ENCODE measurements at places on chromosomes 5 and 9.

DNA sequence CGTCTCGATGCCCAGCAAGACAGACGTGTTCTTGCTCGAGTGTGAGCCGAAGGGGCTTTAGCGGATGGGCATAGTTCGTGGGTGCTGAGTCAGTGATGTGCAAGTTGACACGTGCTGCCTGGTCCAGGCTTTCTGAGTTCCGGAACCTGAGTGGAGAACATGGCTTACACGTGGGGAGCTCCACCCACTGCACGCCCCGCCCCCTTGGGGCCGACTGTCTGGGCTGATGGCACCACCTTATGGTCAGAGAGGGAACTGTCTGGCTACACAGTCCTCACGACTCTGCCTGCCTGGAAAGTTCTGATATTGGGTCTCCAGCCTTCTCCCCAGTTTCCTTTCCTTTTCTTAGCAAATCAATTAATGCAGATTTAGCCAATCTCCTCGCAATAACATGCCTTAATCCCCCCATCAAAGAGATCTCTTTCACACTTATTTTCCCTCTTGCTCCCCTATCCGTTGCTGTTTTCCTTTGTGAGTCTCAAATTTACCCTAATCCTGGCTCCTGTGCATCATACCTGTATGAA lies 3.8 kb upstream of the STC2 start:
- peak; percentile 72 for DNase-seq

DNA sequence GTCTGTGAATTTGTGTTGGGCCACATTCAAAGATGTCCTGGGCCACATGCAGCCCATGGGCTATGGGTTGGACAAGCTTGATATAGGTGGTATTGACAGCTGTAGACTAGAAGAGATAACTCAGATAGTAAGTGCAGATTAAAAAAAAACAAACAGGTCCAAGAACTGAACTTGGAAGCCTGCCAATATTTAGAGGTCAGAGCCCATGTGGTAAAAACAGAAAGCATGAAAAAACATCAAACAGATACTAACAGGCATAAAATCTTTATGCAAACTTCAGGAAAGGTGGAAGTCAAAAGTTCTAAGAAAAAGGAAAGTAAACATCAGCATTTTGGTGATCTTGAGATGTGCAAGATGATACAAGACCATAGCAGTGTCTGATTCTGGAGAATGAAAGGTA lies 155.1 kb upstream of the NR4A3 start:
- DNase-seq: no peak

DNA sequence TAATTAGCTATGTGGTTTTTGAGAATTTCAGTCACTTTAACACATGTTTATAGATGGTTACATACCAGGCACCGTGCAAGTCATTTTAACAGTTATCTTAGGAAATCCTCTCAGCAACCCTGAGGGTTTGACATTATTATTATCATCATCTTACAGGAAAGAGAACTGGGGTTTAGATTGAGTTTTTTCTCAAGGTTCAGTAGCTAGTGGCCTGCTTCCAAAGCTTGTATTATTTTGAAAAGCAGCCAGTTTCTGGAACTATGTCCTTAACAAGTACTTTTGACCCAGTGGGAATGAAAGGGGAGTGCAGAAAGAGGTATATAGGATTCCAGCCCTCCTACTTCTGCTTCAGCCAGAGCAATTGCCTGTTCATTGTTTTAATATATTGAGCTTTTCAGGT lies 157.5 kb downstream of the COMMD10 start:
- no peak for DNase-seq

DNA sequence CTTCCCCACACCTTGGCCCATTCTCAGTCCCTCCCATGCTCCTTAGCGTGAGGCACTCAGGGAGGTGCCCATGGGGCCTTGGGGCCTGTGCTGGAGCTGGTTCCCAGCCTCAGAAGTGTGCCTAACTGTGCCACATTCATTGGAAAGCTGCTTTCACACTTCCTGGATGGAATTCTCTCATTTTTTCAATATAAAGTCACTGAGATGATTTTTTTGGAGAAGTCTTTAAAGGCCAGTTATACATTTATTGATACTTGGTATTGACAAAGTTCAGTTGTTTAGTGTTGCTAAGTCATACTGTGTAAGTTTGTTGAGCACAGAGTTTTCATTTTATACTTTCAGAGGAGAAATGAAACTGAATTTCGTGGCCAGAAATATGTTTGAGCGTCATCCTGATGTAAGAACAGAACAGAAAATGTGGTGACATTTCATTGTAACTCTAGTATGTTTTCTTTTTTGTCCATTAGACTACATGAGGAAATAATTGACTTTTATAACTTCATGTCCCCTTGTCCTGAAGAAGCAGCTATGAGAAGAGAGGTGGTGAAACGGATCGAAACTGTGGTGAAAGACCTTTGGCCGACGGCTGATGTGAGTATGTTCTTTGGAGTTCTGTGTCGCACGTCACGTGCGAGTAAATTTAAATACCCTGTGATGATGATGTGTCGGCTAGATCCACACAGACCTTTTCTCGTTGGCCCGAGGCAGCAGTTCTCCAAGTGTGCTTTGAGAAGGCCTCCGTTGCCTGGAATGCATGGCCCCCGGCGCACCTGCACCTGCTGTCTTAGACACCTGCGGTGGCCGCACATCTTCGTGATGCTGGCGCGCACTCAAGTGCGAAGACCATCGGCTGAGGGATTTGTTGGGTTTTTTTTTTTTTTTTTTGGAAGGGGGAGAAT lies 24.1 kb downstream of the TENT4A start:
- DNase-seq: no peak

DNA sequence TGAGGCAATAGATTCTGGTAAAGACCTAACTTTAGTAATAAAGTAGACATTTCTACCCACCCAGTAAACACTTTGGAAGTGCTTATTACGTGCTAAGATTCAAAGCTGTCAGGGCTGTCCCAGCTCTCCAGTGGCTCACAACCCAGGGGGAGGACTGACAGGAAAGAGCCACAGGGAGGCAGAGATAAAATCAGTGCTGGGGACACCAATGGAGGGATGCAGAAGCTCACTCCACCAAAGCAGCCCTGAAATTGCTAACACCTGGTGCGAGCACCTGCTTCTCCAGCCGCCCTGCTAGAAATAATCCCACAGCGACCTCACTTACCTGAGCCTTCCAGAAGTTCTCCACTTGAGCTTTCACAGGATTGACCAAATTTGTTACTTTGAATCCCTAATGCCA lies 501.0 kb downstream of the BNC2 start:
- DNase-seq: no peak

- DNase-seq: no peak
These were observed 96.9 kb upstream of the RASA1 start for GRCh38 chr5:87170799-87171198.

- no peak for DNase-seq
These were observed 464.5 kb downstream of the ICE1 start for GRCh38 chr5:5886812-5887486.

DNA sequence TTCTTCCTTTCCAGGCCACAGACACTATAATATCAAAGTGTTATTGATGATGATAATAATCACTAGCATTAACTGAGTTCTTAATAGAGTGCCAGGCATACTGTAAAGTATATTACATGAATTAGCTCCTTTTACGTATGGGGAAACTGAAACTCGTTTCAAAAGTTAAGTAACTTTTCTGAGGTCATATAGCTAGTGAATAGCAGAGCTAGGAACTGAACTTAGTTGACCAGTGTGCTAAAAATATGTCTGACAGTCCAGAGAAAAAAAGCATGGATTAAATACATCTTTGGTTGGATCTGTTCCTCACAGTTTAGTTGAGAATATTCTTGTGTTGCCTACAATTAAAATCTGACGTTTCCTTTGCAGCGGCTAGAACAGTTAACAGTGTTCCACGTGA lies 18.4 kb upstream of the CATSPER3 start:
- no peak for DNase-seq

- DNase-seq: no peak
These were observed 73.0 kb downstream of the OSTF1 start for GRCh38 chr9:75161116-75161857.
